Spinal cord (tissue), 10 donors: ENCODE measurements at places on chromosomes 5 and 9.

DNA sequence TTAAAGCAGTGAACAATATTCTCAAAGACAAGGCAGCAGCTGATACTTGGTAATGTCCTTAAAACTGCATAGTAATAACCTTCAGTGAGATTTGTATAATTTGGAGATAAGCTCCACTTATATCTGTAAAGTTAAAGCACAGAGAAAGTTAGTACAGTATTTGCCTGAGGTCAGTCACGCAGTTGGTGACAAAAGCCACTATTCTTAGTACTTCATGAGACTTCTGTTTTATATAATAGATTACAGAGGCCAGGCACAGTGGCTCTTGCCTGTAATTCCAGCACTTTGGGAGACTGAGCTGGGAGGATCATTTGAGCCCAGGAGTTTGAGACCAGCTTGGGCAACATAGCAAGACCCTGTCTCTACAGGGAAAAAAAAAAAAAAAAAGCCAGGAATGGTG, 266.4 kb upstream of the DMRT1 start:
- no peak for DNase-seq

DNA sequence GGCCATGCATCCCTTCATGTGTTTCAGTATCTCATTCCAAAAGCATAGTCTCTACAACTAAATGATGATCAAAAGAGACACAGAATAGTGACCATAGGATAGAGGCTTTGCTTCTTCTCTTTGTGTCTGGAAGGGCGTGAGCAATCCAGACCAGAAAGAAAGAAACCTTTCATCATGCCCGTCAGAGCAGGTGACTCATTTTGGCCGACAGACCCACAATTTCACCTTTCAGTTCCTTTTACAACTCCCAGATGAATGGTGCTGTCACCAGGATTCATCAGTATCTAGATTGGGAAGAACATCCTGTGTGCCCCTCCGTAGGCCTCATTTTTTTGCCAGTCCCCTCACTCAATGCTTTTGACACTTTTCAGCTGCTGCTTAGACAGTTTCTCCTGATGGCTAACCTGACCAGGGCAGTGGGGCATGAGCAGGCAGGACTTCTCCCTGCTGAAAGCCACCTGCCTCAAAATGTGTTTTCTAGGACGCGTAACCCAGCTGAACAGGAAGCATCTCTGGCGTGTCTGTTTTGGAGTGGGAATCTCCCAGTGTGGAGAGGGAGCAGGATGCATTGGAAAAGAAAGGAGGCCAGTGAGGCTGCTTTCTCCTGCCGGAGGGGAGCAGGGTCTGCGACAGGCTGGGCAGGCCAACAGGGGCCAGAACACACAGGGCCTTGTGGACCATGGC, 21.2 kb downstream of the ABLIM3 start:
- no peak for DNase-seq

GRCh38 chr5:143898916-143899591, 87.1 kb downstream of the HMHB1 start:
- no peak for DNase-seq

GRCh38 chr9:38422555-38423260, 1.5 kb downstream of the IGFBPL1 start:
- DNase-seq: peak; percentile 14

DNA sequence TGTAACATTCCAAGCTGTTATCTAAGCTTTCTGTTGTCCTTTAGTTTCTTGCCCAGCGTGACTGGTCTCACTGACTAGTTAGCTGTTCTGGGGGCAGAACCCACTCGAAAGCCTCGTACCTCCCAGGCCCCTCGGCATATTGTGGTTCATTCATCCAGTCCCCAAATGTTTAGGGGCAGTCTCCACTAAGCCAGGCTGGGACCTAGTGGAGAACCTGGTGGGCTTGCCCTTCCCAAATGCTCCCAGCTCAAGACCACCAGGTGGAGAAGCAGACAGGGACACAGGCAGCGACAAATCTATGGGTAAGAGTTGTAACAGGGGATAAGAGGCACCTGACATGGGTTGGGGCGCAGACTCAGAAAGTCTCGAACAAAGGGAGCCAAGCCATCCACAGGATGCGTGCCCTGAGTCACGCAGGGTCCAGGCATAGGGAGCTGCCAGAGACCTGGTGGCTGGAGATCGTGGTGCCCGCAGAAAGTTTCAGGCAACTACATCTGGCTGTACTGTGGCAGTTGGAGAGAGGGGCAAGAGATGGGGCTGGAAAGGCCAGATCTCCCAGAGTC, 851 bp upstream of the EEIG1 start:
- DNase-seq: no peak

DNA sequence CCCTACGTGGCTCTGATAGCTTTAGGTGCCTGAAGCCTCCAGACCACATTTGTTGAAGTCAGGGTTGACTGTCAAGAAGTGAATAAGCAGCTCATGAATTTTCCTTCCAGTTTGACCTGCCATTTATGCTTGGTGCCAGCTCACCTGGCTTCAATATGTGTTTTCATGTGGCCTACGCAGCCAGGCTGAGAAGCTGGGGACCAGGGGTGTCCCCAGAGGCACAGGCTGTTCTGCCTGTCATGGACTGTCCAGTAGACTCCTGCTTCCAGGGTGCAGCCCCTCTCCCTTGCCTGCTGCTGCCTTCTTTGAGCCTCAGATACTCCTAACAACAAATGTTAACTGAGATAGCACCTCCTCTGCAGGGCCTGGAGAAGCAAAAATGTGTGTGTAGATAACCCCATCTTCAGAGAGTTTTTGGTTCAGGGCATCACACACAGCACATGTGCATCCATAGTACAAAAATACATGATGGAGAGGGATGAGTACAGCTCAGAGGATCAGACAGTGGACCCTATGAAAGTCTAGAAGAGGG, 5.8 kb downstream of the TNFAIP8 start:
- no peak for DNase-seq

DNA sequence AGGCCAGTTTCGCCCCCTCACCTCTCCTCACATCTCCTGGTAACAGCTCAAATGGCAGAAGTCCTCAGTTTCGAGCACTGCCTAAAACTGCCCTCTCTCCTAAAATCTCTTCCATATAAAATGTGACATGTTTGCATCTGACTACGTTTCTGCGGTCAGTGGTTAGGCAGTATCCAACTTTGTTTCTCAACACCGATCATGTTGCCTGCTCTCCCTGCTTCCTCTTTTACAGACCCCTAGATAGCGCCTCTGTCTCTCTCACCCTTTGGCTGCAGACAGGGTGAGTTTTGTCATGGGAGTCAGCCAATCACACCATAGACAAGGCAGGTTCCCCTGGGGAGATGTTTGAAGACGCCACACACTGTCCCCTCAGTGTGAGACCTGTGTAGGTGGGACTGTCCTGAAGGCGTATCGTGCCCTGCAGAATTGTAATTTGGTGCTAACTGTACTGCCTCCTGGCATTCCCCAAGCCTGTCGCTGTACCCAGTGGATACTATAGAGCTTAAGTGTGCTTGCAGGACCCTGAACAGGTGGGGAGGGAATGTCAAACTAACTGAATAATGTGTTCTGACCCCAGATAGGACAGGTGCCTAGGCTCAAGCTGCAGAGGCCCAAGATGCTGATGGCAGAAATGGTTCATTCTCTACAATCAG, 1.1 kb downstream of the HEXB start:
- no peak for DNase-seq

GRCh38 chr5:175202463-175203068, 241.4 kb downstream of the DRD1 start:
- no peak for DNase-seq

GRCh38 chr5:33969572-33970452, 14.7 kb downstream of the SLC45A2 start:
- DNase-seq: no peak

DNA sequence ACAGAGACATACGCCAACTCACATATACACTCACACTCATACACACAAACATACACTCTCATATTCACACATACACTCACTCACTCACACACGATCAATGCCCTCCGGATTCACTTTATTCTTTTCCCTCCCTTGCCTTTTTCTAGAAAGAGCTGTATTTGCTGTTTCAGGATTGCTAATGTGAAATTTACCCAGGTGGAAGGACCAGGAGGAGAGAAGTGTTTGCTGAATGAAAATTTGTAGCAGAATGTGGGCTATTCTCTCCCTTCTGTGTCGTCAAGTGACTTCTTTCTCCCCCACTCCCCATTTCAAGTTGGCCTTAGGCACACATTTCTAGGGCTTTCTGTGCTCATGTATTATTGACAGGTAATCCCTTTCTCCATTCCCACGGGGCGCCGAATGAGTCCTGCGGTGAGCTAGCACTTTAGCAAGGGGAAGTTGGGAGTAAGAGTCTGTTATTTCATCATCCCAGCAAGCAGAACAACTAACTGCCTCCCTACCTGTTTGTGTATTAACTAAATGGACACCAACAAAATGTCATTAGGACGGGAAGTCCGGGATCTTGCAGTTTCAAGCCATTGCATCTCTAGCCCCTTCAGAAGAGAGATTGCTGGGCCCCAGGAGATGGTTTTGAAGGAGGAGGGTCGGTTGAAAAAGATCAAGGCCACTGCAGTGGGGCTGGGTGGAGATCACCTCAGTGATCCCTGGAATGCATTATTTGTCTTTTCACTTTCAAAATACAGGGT, 97.1 kb upstream of the TAF11L2 start:
- no peak for DNase-seq

GRCh38 chr9:109440797-109441287, 57.3 kb downstream of the PTPN3 start:
- DNase-seq: peak; percentile 78

DNA sequence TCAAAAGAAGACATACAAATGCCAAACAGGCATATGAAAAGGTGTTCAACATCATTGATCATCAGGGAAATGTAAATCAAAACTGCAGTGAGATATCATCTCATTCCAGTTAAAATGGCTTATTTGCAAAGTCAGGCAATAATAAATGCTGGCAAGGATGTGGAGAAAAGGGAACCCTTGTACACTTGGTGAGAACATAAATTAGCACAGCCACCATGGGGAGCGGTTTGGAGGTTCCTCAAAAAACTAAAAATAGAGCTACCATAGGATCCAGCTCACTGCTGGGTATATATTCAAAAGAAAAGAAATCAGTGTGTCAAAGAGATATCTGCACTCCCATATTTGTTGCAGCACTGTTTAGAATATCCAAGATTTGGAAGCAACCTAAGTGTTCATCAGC, 50.3 kb downstream of the AP3S1 start:
- no peak for DNase-seq

GRCh38 chr5:138492560-138493045, 27.3 kb downstream of the EGR1 start:
- DNase-seq: no peak

DNA sequence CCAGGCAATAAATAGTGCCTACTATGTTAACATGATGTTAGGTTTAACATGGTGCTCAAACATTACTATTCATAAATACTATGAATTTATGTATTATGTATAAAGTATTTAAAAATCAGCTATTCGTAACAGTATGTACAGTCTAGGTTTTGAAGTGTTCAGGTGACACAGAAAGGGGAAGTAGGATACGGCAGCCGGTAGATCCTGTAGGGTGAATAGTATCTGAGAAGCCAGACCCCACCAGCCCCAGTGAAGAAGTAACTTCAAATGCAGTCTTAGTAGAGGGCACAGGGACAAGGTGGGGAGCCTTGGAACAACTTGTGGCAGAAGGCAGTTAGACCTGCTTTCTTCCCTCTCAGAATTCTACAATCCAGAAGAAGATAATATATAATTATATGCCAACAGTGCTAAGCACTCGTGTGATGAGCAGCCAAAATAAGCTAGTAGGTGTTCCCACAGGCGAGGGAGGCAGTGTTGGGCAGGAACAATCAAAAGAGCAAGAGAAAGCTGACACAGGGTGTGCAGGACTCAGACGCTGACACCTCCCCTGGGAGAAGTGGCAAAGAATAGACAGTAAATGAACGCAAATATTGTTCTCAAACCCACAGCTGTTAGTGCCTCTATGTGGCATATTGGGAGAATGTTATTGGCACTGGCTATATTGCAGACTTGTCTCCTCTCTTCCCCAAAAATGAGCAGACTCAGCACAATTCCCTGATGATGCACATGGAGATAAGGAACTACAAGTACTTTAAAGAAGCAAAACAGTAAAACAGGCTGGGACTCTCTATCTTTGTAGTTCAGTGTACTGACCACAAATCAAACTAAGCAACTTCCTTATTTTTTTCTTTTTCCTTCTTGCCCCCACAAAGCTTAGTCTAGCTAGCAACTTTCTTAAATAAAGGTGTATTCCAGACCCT, 4.6 kb downstream of the ZNF367 start:
- peak; percentile 49 for DNase-seq

DNA sequence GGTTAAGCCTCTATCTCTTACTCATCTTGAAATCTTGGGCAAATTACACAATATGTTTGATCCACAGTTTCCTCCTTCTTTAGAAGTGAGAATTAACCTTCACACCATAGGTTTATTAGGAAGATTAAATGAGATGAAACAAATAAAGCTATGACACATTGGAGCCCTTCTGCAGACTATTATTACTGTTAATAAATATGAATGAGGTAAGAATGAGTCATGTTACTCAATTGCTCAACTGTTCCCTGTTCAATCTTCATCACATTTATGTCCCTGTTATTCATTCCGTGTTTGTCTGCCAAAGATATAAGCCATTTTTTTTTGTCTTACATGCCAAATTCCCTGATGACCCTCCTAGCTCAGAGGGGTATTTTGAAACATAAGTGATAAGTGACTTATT, 52.1 kb upstream of the PAPPA start:
- DNase-seq: no peak

- no peak for DNase-seq
Observed at GRCh38 chr9:81207651-81208050, 481.7 kb downstream of the TLE1 start.

DNA sequence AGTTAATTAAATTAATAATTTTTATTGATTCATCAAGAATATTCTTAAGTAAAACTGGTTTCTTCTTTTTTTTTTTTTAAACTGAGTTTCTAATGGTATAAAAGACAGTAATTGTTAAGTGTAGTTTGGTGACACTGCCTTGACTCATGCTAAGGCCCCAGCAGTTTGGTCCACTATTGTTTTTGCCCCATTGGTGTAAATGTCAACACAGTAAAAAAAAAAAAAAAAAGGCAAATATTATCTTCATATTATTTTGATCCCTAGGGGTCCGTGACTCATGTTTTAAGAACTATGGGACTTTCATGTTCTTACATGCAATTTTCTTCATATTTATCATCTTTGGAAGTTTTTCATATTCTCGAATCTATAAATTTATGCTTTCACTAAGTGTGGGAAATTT, 29.2 kb upstream of the JAK2 start:
- DNase-seq: no peak

DNA sequence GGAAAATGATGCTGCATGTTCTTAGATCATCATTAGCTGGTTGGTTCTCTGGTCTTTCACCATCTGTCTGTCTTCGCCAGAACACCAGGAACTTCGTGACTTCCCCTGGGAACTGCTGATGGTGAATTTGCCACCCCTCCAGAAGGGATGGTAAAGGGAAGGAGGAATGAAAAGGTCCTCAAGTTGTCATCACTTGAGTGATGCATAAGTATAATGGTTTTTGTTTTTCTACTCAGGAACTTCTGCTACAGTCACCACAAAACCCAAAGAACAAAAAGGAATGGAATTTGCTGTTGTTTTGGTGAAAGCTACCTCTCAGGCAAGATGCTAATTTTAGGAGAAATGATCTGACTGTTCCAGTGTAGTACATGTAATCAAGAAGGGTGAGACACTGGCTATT, 328.4 kb downstream of the ARHGEF28 start:
- no peak for DNase-seq
